ENCODE measurements at places on chromosomes 5 and 9. TPM values are rescaled to one million over a fixed set of nuclear protein-coding genes. Genes with fewer than 3 reads are reported as not detected.

Gene ZNF189
- total RNA-seq: 22.8 TPM

Gene TNFSF8
- 11.6 TPM for total RNA-seq

GRCh38 chr5:171175746-171176145, 133.3 kb upstream of the TLX3 start:
- DNase-seq: no peak
- H3K4me3 ChIP-seq: no peak overlapping the region
- no peak overlapping the region for H3K27ac ChIP-seq
- no peaks in the 10 kb centered on the region for H3K27me3 ChIP-seq
- no peaks in the 10 kb centered on the region for H3K36me3 ChIP-seq
- no peaks in the 10 kb centered on the region for H3K4me1 ChIP-seq

DNA sequence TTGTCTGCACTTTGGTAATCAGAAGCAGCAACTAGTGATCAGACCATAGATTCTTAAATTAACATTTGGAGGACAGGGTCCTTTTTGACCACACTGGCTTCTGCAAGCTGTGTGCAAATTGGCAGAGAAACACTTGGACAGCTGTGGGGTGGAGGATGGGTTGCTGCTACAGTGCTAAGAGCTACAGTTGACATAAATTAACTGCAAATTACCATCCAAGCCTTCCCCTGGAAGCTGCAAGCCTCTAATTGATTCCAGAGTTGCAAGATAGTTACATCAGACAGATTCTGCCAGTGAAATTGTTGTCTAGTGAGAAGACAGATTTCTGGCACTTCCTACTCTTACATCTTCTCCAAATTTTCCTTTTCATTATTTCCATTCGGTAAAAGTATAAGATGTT, 517.7 kb downstream of the DIRAS2 start:
- no peak for DNase-seq
- H3K4me3 ChIP-seq: no peak overlapping the region
- no peaks in the 10 kb centered on the region for H3K27me3 ChIP-seq
- no peaks in the 10 kb centered on the region for H3K36me3 ChIP-seq

Data from Peyer's patch (tissue), 4 donors.